SK-N-SH treated with all-trans-retinoic acid at 6 μM for 48 hours (cell line): ENCODE measurements at places on chromosomes 13 and 19.
A peak's percentile ranks its signal among the peaks of the same experiment; 100 is the strongest.

GRCh38 chr19:51410950-51411748, 6.3 kb downstream of the SIGLEC10 start:
- ATAC-seq = no peak

- no peak for ATAC-seq
Observed at GRCh38 chr13:76715621-76716020, 170.6 kb downstream of the KCTD12 start.

- peak; percentile 86 for ATAC-seq
Observed at GRCh38 chr13:102250448-102250847, 151.4 kb downstream of the FGF14 start.

DNA sequence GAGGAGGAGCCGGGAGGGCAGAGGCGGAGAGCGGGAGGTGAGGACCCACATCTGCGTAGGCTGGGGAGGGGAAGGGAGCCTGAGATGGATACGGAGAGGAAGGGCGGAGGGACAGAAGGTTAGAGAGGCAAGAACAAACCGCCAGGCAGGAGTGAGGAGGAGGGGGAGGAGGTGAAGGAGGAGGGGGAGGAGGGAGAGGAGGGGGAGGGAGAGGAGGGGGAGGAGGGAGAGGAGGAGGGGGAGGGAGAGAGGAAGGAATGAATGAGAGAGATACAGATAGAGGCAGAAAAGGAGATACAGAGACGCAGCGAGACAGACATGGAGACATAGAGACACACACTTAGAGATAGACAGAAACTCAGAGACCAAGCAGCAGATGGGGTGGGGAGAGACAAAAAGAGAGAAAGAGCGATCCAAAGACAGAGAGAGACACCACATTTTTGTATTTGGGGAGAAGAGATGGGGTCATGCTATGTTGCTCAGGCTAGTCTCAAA, 782 bp upstream of the CA11 start:
- ATAC-seq = no peak

- peak; percentile 70 for ATAC-seq
Observed at GRCh38 chr13:98509271-98510155, 67.4 kb downstream of the STK24 start.

GRCh38 chr13:53250272-53250875, 221.8 kb downstream of the OLFM4 start:
- peak; percentile 95 for ATAC-seq

DNA sequence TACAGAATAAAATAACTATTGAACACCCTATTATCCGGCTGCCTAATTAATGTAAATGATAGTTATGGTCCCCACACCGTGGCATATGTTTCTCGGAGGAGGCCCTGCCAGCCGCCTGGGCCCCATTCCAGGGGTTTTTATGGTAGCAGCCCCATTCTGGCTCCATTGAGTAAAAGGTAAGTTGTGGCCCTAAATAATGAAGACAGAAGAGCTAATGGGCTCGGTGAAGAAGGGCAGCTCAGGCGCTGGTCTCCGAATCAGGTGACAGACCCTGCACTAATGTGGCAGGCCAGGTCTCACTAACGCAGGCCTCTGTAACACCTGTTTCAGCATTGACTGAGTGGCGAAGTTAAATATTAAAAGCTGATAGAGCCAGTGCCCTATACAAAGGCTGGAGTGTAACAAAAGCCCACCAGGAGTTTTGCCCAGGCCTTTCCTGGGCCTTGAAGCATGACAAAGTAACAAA, 19.1 kb downstream of the POP4 start:
- no peak for ATAC-seq

DNA sequence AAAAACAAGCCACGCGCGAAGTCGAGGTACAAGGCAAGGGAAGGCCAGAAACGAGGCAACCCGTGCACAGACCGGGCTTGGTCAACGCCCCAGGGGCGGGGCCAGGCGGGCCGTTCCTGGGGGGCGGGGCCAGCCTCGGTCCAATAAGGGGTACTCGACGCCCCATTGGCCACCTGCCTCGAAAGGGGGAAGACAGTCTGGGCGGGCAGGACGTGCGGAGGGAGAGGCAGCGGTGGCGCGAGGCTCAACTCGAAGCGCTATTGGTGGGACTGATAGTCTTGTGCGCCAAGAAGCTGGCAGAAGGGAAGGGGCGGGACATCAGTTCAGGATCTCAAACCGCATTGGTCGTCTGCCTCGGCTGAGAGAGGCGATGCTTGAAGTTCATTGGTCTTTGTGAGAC, at the start of gene LYPD4:
Gene LYPD4, minus strand, starts transcription at position 83 of the 400 bp plus-strand sequence. CDS start 5,398 bp downstream, outside the sequence.
- ATAC-seq = peak; percentile 38; the same call in 1 of the 3 replicates

- ATAC-seq = no peak
Observed at GRCh38 chr13:32428581-32429432, 877 bp upstream of the N4BP2L1 start.

DNA sequence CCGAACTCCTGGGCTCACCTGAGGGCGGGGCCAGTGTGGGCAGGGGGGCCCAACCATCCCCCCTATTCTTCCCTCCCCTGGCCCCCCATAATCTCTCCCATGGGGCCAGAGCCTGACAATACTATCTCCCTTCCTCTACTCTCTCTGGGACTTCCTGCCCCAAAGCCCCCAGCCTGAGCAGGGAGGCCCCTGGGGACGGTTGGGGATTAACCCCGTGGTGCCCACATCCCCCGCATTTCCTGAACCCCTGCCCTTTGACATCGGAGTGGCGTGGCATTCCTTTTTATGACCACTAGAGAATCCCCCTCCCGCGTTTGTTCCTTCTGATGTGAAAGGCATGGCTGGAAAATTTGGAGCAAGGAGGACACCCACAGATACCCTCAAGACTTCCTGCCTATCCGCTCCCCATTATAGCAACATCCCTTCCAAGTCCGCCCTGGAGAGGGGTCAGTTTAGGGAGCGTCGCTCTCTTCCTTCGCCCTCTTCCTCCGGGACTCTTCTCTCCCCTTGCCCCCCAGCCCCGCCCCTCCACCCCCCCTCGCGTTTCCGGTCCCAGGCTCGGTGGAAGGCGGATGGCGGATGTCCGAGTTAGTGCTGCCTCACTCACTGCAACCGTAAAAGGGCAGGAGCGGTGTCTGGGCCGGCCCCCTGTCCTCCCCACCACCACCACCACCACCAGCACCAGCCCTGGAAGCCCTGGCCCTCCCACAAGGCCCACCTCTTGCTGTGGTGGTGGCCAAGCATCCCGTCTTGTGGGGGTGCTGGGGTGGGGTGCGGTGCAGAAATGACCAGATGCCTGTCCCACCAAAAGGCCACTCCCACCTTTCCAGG, 1.8 kb downstream of the VASP start:
- ATAC-seq = peak; percentile 36

GRCh38 chr19:45139286-45140143, 21.3 kb downstream of the NKPD1 start:
- no peak for ATAC-seq

- no peak for ATAC-seq
Observed at GRCh38 chr19:4256563-4256962, 9.7 kb downstream of the YJU2 start.

GRCh38 chr19:34574704-34575103, 93.1 kb downstream of the WTIP start:
- no peak for ATAC-seq

DNA sequence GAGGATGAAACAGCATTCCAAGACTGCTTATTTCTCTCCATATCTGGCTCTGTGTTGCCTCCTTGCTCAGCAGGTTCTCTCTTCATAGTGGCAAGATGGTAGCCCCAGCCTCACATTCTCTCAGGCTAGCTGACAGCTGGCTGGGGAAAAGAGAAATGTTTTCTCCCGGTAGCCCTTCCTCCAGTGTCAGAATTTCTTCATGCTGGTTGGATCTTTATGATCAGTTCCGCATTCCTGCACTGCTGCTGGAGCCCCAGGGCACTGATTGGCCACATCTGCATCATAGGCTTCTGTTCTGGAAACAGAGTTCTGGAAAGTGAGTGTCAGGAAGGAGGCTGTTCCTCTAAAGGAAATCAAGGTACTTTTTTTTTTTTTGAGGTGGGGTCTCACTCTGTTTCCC, 24.6 kb downstream of the POP4 start:
- ATAC-seq = no peak

GRCh38 chr13:87295636-87296035, 375.5 kb upstream of the SLITRK5 start:
- no peak for ATAC-seq

DNA sequence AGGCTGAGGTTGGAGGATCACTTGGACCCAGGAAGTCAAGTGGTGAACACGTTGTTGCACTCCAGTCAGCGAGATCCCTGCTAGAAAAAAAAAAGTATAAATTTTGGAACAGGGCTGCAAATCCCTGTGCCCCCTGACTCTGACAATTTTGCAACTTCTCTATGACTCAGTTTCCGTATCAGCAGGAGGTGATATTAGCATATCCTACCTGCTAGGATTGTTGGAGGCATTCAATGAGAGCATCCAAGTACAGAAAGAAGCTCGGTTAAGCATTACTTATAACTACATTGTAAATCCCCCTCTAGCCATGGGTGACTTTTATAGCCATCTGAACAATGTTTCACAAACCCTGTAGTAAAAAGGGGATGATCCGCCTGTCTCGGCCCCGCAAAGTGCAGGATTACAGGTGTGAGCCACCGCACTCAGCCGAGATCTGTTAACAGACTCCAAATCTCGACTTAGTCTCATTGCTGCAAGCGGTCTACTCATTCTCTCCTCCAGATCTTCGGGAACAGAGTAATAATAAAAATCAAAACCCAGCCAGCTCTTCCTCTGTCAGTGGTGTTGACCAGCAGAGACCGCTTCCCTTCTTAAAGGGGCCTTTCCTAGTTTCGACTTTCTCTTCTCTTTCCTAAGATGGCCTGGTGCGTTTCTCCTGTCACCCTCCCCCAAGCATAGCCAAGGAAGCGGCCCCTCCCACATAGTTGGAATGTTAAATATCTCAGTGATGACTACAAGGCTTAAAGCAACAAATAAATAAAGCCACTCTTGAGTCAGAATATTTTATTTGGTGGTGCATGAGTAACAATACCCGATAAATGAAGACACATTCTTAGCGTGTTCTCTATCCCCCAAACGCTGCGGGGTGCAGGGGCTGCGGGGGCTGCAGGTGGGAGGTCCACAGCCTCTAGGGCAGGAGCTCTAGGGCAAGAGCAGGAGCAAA, 10.3 kb upstream of the BICRA start:
- peak; percentile 66 for ATAC-seq

DNA sequence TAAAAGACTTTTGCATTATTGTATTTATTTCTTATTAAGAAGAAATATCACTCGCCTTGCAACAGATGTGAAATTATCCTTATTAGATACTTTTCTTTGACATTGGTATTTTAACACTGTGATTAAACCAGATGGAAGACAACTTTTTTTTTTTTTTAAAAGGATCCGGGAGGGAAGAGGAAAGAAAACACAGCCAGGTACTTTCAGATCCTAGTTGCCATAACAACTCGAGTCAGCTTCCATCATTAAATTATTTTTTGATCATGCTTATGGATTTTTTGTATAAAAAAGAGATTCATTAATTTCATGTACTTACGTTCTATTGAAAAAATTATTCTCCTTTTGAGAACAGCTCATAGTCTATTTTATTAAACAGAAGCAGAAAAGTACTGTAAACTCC, 515.7 kb downstream of the TBC1D4 start:
- ATAC-seq = no peak

GRCh38 chr19:1901940-1902404, 3.2 kb upstream of the ADAT3 start:
- ATAC-seq = no peak

DNA sequence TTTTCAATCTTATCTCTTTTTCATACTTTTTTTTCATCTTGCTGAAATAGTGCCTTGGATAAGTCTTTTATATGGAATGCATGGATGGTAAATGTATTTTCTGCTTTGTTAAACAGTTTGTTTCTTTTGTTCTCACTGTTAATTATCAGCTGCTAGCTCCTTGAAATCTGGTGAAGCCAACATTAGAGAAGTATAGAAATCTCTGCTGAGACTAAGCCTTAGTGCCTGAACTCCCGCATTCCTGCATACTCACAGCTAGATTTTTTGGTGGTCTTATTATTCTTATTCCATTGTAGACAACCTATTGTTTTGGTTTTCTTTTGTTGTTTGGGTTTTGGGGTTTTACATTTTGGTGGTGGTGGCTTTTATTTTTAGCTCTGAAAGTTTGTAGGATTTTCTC, 48.4 kb downstream of the DNAJC15 start:
- ATAC-seq = no peak

DNA sequence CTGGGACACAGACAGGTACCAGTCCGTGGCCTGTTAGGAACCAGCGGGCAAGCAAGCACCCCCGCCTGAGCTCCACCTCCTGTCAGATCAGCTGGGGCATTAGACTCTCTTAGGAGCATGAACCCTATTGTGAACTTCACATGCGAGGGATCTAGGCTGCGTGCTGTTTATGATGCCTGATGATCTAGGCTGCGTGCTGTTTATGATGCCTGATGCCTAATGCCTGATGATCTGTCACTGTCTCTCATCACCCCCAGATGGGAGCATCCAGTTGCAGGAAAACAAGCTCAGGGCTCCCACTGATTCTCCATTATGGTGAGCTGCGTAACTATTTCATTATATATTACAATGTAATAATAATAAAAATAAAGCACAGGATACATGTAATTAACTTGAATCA, 3.6 kb downstream of the RASGRP4 start:
- ATAC-seq = no peak

DNA sequence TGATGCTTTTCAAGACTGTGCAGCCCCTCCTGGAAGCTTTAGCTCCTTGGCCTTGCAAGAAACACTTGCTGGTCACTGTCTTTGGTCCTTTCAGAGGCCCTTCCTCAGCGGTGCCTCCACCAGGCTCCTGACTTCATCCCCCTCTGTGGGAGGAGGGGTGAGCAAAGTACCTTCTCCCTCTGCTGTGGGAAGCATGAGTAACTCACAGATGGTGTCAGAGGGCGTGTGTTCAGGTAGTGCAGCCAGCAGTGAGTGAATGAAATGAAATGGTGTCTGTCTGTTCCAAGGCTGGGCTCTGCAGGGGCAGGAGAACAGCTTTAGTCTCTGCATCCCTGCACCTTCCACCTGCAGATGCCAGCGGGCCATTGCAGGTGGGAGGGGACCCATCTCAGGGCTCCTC, 102.9 kb downstream of the SHISA2 start:
- no peak for ATAC-seq

- no peak for ATAC-seq
Observed at GRCh38 chr13:39250440-39250839, 212.2 kb downstream of the NHLRC3 start.

DNA sequence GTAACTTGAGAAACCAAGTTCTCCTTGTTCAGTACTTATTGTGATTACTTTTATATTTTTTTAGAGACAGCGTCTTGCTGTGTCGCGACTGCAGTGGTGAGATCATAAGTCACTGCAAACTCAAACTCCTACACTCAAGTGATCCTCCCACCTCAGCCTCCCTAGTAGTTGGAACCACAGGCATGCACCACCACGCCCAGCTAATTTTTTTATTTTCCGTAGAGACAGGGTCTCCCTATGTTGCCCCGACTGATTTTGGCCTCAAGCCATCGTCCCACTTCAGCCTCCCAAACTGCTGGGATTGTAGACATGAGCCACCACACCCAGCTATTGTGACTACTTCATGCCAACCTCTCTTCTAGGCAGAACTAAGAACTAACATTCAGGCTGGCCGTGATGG, 8.3 kb downstream of the C19orf53 start:
- no peak for ATAC-seq

- ATAC-seq = no peak
Observed at GRCh38 chr19:48381178-48381950, 10.0 kb downstream of the KDELR1 start.

DNA sequence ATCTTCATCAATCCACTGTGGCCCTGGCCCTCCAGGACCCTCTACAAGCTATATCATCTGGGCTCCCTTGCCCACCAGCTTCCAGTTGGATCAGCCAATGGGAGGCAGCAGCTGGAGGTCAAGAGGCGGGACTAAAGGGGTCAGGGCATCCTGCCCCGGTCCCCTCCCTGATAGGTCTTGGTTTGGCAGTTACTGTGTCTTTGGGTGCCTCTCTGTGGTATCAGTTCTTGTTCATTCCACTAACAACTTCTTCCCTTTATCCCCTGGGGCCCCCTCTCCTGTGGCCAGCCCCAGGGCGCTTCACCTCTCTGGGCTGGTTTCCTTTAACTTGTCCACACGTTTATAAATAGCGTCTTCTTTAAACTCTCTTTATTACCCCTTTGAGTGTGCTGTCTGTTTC, 83.6 kb downstream of the DCT start:
- ATAC-seq = no peak
